ENCODE measurements at places on chromosomes 11 and 22.

DNA sequence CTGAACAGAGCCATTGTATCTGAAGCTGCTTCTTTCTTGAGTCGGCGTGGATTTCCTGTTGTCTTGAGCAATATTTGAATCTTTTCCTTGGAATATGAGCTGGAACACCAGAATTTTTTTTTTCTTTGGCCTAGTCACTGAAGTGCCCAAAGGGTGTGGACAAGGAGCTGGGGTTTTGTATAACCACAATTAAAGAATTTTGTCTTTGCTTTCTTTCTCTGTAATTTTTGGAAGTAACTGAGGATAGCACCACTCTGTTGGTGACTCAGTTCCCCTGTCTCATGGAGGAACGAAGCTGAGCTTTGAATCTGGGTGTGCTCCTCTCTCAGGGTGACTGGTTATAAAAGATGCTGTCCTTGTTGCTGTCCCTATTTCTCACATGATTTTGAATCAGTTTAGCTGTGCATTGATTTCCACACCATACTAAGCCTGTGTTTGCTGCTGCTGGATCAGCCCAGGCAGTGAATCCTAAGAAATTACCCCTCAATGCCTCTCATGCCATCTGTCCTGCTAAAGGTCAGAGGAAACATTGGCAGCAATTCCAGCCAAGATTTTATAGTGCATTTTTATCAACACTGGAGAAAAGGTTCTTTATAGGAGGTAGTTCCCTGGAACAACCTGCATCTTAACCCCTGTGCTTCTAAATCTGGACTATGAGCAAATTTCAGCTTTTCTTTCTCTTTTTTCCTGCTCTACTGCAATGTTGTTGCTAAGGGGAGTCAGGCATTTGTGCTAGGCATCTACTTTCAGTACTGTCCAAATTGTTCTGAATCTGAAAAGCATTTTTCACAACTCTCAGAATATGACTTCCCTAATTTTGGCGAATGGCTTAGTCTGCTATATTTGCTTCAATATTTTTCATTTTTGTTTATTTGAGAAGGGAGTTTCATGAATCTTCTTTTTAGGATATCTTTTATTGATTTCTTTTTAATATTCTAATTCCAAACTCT lies 540.8 kb downstream of the SOX6 start:
- no peak for DNase-seq

DNA sequence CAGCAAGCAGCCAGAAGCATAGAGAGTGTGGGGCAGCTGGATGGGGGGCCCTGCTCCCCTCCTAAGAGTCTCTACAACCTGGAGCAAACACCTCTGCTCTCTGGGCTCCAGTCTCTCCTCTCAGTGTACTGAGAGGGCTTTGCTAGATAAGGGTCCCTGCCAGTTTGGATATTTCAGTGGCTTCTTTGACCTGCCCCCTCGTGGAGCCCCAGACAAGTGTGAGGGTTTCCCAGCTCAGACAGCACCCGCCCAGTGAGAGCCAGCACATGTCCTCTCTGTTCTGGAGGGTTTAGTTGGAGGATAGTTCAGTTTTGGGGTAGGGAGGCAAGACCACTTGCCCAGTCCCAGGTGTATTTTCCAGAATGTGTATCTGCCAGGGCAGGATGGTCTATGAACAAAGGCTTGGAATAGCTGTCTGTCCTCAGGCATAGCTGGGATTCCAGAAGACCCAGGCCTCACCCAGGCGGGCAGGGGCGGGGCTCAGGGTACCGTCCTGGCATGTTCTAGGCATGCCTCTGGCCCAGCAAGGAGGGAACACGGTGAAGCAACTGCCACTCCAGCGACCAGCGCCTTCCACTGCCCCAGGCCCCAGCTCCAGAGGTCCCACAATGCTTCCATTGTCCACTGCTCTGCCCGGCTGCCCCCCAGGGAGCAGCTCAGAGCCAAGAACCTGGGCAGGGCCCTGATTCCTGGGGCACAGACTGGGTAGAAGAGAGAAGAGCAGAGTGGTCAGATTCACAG lies 7.5 kb upstream of the MICALL1 start:
- no peak for DNase-seq

DNA sequence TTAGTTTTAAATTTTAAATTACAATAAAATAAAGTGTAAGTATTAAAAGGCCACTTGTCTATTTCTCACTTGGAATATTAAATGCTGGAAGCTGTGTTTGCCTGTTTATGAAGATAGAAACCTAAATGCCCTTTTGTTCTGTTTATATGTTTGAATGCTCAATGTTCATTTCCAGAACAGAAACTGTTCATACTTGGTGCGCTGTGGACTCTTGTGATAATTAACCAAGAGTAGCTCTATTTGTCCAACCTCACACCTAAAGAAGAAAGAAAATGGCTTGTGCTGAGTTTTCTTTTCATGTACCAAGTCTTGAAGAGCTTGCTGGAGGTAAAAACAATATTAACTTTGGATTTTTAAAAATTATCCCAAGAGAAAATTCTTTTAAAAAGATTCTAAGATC lies 5.7 kb downstream of the C11orf54 start:
- DNase-seq, result no peak

DNA sequence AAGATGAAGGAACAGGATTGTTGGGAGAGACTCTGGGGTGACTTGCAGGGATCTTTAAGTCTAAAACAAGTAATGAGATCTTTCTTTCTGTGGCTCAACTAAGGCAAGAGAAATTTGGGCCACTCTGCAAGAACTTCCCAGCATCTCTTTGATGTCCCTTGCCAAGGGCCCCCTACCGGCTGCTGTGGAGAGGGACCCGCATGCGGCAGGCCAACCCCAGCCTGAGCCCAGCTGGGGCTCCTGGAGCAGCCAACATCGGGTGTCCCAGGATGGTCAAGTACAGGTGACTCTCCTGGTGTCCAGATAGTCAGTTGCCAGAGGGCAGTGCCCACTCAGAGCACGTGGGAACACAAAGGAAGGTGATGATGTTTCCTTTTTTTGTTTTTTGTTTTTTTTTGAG lies 363.2 kb downstream of the TBC1D22A start:
- DNase-seq, result no peak

GRCh38 chr22:20094197-20094807 lies 14.3 kb downstream of the DGCR8 start:
- no peak for DNase-seq

- DNase-seq, result no peak
These were observed 24.2 kb upstream of the PPP6R3 start for GRCh38 chr11:68436162-68436888.

- DNase-seq, result no peak
These were observed 34.4 kb upstream of the FJX1 start for GRCh38 chr11:35583843-35584242.

- DNase-seq, result no peak
These were observed 37.1 kb downstream of the PKNOX2 start for GRCh38 chr11:125201525-125202141.

GRCh38 chr22:25536589-25536988 lies 27.9 kb upstream of the GRK3 start:
- no peak for DNase-seq

- DNase-seq, result no peak
These were observed 50.8 kb downstream of the ATG16L2 start for GRCh38 chr11:72864702-72865655.

DNA sequence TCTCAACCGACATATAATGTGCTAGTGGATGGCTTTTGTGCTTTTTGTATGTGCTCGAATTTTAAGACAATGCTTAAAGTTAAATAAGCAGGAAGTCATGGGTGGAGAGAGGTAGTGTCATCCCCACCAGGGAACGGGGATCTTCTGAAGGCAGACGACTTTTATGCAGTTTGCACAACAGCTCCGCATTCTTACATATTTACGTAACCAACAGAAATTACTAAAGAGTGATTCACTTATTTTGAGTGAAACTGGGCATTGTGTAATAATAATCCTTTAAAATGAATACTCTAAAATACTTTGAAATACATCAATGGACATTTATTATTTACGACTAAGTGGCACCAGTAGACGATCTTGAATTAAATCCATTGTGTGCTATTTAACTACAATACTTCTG lies 305.1 kb downstream of the CNTN5 start:
- DNase-seq, result no peak

GRCh38 chr11:34305193-34305592 lies 52.6 kb downstream of the ABTB2 start:
- no peak for DNase-seq

- no peak for DNase-seq
These were observed 10.0 kb downstream of the LGR4 start for GRCh38 chr11:27462543-27462942.

Data from stimulated activated CD4-positive, alpha-beta T cell treated with anti-CD3 and anti-CD28 coated beads, Interleukin-1b, Interleukin-23, amount 100 ng/mL, for 1 hour (primary cell).